Breast epithelium (tissue), 4 donors: ENCODE measurements at places on chromosomes 3 and 15. TPM values are rescaled to one million over a fixed set of nuclear protein-coding genes. Genes with fewer than 3 reads are reported as not detected.

SLC2A2 gene
- total RNA-seq, result not detected

RHOV gene
- total RNA-seq, result 12.1 TPM

HEMK1 gene
- total RNA-seq, result 6.1 TPM

STRIT1 gene
- total RNA-seq, result not detected

NLGN1 gene
- 4.4 TPM for total RNA-seq

MITF gene
- 45.8 TPM for total RNA-seq
